ENCODE measurements at places on chromosomes 13 and 19. TPM values are rescaled to one million over a fixed set of nuclear protein-coding genes. Genes with fewer than 3 reads are reported as not detected.

GRCh38 chr19:4584670-4585460 is 25.4 kb upstream of the SEMA6B start:
- peak; percentile 48 for DNase-seq

GRCh38 chr13:51001335-51001734 is 91.7 kb downstream of the RNASEH2B start:
- no peak for DNase-seq

- peak; percentile 85 for DNase-seq
Measured at GRCh38 chr19:17079710-17080439, 4.3 kb downstream of the MYO9B start.

Gene ZNF90
- polyA plus RNA-seq, result 0.91 TPM

- DNase-seq, result no peak
Measured at GRCh38 chr19:6769006-6769619, 1.9 kb upstream of the SH2D3A start.

GRCh38 chr13:87798536-87798935 is 127.4 kb downstream of the SLITRK5 start:
- DNase-seq, result no peak

DNA sequence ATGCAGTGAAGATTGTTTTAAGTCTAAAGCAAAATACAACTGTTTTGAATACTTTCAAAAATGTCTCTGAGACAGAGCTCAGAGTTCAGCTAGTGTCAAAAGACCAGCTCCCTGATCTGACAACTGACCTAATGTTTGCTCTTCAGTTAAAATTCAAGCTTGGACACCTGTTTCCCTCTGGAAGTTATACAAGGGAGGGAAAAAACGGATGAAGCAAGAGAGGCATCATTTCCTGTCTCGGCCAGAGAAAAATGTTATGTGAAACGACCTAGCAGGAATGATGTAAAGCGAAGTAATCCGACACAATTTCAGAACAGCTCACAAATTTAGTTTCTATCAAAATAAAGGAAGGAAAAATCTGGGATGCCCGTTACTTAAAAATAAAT is 59.4 kb downstream of the ZAR1L start:
- no peak for DNase-seq

Gene ACP7
- polyA plus RNA-seq, result not detected

Gene ATP4B
- polyA plus RNA-seq, result not detected

GRCh38 chr13:51828730-51829567 is 16.0 kb downstream of the TMEM272 start:
- DNase-seq, result no peak

GRCh38 chr13:21181671-21182070 is 5.2 kb downstream of the MRPL57 start:
- no peak for DNase-seq

GRCh38 chr13:84567848-84568247 is 685.6 kb upstream of the SLITRK1 start:
- DNase-seq, result no peak

DNA sequence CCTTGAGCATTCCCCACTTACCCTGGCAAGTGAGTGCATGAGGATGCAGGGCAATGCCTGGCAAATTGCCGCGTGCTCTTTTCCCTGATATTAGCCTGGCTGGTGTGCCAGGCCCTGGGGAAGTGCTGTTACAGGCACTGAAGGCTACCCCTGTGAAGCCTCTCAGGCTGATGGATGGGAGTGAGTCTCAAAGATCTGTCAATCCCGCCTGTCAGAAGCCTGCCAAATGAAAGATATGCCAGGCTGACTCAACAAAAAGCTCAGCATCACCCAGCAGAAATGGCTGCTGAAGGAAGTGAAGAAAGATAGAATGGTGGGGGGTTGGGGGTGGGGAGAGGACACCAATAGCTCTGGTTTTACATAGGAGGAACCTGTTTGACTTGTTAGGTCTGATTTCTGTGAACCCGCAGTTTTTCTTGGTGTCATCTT is 112.1 kb downstream of the LACC1 start:
- peak; percentile 72 for DNase-seq

DNA sequence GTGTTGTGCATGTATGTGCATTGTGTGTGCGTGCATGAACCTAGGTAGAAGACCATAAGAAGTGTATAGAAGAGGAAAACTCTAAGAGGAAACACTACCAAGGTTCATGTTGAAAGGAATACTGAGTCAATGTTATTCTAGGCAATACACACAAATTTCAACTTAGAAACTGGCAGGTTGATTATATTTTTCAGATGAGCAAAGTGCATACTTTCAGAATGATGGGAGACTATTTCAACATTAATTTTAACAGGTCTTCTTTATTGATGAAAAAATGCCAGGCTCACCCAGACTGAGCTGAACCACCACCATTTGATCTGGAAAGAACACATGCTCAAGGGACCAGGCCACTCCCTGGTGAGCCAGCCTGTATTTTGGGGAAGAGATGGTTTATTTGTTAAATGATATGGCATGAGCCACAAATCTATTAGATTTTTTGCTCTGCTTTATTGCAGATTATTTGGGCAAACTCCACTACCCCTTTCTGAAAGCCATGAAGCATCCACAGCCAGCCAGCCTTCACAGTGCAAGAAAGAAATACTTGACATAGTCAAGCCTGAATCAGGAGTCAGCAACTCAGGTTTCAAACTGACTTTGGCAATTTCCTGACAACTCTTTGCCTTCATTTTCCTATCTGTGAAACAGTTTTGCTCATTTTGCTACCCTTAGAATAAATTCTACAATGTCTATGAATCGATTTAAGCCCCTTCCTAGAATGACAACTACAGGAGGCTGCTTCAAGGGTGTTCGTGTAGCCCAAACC is 368.9 kb downstream of the COG6 start:
- DNase-seq, result no peak

DNA sequence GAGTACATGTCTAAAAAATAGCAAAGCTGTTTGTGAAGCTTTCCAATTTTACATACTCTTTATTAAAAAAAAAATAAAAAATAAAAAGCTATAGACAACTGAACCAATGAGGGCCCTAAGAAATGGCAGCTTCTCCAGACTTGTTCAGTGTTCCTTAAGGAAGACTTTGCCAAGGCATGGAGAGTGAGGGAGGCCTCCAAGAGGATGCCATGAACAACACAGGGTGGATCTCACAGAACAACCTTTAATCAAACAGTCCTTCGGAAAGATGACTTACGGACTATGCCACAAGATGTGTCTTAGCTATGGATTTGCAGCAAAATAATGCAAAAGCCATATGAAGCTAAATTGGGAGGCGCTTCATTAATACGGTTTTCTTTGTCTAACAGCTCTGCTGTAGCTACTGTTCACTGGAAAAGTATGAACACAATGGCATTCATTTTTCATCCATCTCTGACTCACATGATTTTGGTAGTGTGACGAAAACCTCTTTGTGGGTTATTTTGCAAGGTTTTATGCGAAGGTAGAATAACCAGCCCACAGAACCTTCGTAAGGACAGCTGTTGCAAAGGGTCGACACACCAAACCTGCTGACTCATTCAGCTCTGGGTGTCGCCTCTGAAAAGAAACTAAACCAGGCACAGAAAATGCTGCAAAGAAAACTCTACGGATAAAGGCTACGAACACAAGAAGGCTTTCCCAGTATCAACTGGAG is 27.7 kb downstream of the EFNB2 start:
- DNase-seq, result no peak

- no peak for DNase-seq
Measured at GRCh38 chr19:42212886-42213285, 4.6 kb downstream of the DEDD2 start.

DNA sequence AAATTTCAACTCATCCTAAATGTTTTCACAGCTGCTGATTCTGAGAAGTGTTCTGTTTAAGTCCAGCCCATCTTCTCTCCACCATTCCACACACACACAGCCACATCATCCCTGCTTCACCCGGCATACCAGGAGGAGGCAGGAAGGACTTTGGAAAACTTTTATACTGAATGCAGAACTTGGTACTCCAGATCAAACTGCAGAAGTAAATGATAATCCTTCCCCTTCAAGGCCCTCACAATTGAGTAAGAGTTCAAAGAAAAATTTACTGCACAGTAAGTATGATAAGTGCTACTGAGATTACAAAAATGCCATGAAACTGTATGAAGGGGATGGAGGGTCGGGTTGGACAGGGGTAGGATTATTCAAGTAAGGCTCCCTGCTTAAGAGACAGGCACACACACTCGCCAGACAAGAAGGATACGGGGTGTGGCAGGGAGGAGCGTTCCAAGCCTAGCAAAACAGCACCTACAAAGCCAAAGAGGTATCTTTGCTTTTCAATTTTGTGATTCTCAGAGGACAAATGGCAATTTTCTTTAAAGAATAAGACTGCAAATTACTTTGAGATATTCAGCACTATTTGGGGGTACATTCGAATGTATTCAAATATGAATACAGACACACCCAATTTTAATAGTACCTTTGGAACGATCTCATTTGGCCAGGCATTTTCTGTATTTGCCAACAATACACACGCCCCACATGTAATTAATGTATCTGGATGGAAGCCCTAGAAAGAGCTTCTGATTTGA is 2.5 kb downstream of the USP12 start:
- no peak for DNase-seq

DNA sequence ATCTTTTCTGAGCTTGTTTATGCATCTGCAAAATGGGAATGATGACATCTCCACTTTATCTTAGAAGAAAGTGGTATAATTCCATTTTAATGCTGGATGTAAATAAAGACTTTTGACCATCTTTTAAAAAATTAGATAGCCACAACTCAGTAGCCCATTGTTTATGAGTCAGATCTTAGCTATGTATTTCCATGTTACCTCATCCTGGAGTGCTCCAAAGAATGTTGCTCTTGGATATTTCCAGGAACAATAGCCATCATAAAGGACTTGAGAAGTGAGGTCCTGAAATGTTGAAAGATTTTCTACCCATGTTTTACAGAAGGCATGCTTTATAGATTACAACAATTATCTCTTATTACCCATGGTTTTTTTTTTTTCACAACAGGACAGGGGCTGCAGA is 229.3 kb upstream of the EDNRB start:
- DNase-seq, result no peak

- DNase-seq, result no peak
Measured at GRCh38 chr13:70668983-70669382, 560.7 kb upstream of the KLHL1 start.

- no peak for DNase-seq
Measured at GRCh38 chr19:36674201-36674600, 7.6 kb upstream of the ZNF461 start.

Gene PTPRH
- polyA plus RNA-seq, result 0.72 TPM

DNA sequence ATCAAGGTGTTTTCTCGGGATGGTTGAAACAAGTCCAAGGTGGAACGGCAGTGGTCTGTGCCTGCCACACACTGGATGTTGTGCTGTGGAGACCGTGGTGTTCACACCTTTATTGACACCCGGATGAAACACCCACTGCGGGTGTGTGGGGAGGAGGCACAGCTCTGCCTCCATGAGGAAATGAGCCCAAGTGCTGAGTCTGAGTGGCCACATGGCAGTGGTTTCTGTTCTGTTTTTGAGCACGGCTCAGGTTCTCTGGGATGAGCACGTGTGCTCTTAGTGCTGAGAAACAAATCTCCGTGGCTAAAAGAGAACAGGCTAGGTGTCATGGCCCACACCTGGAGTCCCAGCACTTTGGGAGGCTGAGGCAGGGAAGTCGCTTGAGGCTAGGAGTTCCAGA is 29.5 kb downstream of the UPF1 start:
- DNase-seq, result no peak

DNA sequence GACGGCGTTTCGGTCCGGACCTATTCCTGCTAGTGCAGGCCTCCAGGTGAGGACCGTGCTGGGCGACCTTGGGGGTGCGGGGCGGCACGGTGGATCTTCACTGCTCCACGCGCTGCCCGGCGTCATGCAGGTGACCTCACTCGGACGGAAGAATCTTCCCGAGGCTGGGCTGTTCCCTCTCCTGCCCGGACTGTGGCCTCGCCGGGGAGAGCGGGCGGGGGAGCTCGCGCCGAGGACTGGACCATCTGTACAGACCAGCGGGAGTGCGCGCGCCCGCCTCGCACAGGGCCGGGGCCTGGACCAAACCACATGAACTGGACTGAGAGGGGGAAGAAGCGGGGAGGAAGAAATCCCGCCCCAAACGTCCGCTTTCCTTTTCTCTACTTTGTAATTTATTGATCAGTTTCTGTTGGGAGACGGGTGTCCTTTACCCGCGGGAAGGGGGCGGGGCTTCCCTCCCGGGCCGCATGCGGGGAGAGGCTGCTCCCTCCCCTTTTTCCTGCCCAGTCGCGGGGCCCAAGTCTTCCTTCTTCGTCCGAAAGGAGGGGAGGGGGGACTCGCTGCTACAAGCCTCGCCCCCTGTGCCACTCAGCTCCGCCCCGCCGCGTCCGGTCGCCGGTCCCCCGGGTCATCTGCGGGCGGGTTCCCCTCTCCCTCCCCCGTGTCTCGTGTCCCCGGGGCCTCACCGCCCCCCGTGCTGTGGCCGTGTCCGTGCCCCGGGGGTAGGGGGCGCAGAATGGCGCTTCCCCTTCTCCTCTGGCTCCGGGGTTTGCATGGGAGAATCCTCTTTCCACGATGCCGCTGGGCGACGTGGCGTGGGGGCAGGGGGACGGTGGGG is 4.9 kb downstream of the HRC start:
- DNase-seq, result peak; percentile 86

Gene OSCAR
- polyA plus RNA-seq, result 0.45 TPM

Gene FFAR2
- 0.11 TPM for polyA plus RNA-seq

Gene PALM
- 30.3 TPM for polyA plus RNA-seq

GRCh38 chr19:40962460-40962961 is 28.6 kb upstream of the CYP2B6 start:
- no peak for DNase-seq

DNA sequence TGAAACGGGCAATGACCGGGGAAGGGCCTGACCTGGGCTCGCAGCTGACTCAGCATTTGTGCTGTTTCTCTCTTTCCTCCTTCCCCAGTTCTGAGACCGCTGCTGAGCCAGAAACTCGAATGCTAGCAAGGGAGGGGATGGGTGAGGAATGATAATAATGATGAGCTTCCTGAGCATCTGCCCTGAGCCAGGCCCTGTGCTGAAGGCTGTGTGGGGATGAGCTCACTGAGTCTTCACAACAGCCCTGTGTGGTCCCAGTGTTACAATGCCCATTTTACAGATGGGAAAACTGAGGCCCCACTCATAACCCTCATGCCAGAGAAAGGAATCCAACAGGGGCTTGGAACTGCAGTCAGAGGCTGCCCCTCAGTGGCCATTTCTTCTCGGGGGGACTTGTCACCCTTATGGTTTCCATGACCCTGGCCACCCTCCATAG is 8.1 kb downstream of the SULT2B1 start:
- DNase-seq, result no peak

DNA sequence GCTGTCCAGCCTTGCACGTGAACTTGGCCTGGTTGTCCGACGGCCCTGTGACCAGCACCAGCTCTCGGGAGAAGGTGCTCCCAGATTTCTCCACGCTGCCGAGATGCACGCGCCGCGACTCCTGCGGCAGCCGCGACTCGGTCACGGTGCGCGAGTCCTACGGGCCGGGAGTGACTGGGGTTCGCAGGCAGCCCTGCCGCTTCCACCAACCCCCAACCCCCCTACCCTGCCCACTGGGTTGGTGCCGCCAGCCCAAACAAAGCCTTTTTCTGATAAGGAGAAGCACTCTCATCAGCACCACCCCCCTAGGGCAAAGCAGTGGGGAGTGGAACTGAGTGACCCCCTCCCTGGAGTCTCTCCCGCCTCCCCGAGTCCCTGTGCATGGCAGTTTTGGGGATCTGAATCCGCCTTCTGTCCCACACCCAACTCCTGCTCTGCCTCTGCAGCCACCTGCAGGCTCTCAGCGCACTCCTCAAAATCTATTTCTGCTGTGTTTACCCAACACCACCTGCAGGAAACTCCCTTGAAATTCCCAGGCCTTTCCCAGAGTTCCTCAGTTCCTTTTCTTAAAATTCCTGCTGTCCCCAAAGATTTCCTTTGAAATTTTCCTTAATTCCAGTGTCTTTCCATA is 6.2 kb downstream of the NPHS1 start:
- no peak for DNase-seq

Gene TNNT1
- 34.8 TPM for polyA plus RNA-seq

GRCh38 chr19:34256835-34257558 is 2.6 kb downstream of the GARRE1 start:
- DNase-seq, result no peak

All from right cardiac atrium (tissue), 5 donors.